ENCODE measurements at places on chromosomes 7 and 10.

DNA sequence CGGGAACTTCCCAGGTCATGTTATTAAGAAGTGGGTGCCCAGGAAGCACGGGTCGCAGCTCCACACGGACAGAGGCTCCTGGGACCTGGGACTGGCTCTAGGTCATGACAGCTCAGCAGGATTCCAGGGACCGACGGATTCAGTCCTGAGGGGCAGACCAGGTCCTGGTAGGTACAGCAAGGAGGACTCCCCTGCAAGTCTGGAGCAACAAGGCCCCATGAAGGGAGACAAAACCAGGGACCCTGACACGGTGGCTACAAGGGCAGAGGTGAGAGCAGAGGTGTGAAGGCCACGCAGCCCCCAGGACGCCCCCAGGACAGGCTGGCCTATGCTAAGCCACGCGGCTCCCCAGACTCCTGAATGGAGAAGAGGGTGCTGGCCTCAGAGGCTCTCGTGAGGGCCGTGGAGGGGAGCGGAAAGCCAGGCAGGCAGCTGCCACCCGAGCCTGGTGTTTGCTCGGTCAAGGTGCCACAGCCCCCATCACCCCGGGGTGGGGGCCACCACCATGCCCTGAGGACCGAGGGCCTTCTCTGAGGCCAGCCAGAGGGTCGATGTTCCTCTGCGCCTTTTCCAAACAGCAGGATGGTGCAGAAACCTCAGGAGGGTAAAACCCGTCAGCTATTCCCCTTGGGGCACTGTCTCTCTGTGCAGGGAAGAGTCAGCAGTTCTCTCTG is 348.9 kb downstream of the PTPRN2 start:
- DNase-seq, result no peak

- no peak for DNase-seq
Observed at GRCh38 chr7:146805082-146805481, 688.5 kb downstream of the CNTNAP2 start.

DNA sequence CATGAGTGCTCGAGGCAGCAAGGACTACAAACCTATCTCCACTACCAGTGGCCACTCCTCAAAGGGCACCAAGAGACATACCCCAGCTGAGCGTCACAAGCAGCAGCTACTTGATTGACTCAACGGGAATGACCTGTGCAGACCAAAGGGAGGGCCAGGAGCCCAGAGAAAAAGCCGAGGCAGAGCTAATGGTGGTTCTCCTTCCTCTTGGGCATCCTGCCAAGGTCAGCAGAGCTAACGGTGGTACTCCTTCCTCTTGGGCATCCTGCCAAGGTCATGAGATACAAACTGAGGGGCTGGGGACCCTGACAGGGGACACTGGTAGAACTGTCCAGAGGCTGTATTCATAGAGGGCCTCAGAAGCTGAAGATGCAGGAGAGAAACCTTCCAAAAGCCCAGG is 60.4 kb downstream of the FAM53B start:
- no peak for DNase-seq

GRCh38 chr7:149552799-149553198 is 55.2 kb upstream of the ZNF746 start:
- no peak for DNase-seq

- DNase-seq, result no peak
Observed at GRCh38 chr7:15751191-15751701, 64.8 kb upstream of the MEOX2 start.

- no peak for DNase-seq
Observed at GRCh38 chr10:111758593-111758992, 425.0 kb downstream of the GPAM start.

DNA sequence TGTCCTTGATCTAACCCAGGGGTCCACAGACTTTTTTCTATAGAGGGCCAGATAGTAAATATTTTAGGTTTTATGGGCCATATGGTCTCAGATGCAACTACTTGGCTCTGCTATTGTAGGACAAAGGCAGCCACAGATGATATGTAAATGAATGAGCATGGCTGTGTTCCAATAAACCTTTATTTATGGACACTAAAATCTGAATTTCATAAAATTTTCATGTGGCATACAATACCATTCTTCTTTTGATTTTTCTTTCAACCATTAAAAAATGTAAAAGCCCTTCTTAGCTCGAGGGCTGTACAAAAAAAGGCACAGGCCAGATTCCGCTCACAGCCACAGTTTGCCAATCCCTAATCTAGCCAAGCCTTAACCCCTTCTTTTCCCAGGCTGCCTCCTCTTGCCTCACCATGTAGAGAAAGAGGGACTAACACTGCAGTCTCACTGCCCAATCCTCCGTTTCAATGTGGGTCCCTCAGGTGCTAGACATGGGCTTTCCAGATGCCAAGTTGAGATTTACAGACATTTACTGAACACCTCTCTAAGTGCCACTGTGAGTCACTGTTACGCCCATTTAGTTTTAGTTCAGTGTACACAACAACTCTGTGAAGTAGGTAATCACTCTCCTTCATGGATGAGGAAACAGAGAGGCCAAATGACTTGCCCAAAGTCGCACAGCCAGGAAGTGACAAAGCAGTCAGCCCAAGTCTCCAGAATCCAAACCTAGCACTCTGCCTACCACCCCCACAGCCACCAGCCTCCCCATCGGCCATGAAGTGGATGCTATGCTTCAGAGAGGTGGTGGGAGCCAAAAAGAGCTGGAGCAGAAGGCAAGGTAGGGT is 132.6 kb upstream of the PDLIM1 start:
- DNase-seq, result no peak

GRCh38 chr10:63806330-63806729 is 285.1 kb downstream of the REEP3 start:
- no peak for DNase-seq

DNA sequence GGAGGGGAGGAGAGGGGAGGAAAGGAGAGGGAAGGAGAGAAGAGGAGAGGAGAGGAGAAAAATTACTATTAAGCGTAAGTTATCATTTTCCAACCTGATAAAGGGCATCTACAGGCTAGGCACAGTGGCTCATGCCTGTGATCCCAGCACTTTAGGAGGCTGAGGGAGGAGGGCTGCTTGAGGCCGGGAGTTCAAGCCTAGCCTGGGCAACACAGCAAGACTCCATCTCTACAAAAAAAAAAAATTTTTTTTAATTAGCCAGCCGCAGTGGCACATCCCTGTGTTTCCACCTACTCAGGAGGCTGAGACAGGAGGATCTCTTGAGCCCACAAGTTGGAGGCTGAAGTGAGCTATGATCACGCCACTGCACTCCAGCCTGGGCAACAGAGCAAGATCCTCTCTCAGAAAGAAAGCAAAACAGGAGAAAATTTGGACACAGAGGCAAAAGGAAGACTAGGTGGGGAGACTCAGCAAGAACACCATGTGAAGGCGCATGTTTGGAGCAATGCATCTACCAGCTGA is 35.2 kb upstream of the GTF2I start:
- DNase-seq, result no peak

DNA sequence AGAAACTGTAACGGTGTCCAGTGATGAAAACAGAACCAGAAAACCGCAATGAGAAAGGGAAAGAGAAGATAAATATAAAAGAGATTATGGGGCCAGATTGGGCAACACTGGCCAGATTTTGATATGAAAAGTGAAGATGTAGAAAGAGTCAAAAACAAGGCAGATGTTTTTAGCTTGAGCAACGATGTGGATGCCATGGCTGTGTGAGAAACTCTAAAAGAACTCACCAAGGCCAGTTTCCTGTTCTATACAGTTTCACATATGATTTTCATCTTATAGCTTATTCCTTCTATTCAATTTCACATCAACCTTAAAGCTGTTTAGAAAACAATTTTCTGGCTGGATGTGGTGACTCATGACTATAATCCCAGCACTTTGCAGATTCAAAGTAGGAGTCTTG is 36.3 kb downstream of the CSTF2T start:
- no peak for DNase-seq

GRCh38 chr7:155162422-155162821 is 92.3 kb downstream of the HTR5A start:
- no peak for DNase-seq

DNA sequence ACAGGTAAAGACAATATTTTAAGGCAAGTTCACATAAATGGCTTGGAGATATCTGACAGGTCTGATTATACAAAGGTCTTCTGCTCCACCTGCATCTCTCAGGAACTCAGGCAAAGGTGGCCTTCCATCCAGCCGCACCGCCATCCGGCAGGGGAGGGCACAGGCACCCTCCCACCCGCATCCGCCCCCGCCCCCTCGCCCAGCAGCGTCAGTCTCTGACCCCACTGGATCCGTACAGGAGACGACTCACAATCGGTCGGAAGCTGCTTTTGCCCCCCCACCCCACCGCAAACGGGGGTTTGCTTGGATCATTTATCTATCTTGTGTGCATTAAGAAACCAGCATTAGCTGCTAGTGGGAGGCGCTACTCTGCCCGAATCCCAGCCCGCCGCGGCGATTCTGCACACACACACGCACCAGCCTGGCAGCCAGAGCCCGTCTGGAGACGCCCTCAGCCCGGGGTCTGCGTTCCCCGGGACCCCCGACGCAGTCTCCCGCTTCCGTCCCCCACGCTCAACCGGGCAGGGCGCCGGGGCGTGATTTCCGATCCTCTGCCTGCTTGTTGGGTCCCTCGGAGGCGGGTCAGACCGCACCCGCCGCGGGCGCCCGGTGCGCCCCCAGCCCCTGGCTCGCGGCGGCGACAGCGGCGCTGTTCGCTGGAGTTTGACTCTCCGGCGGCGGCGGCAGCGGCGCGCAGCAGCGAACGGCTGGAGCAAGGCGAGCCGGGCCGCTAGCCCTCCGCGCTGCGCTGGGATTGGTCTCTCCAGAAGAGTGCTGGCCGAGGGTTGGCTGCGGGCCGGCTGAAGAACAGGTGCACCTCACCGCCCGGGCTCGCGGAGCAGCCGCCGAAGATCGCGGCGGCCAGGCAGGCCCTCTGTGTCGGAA is 820 bp upstream of the NRG3 start:
- peak; percentile 15 for DNase-seq

- no peak for DNase-seq
Observed at GRCh38 chr7:155731871-155732270, 80.4 kb downstream of the SHH start.

- DNase-seq, result peak; percentile 63
Observed at GRCh38 chr7:149773446-149774236, at the start of gene ZNF467. Gene ZNF467 (minus strand): TSS chr7:149773588. CDS start chr7:149771032, 2,556 bp downstream.

GRCh38 chr7:99013266-99014112 is 130.4 kb downstream of the SMURF1 start:
- DNase-seq, result no peak

GRCh38 chr10:106566873-106567272 is 597.6 kb downstream of the SORCS1 start:
- DNase-seq, result no peak

- no peak for DNase-seq
Observed at GRCh38 chr10:110758898-110759297, 112.8 kb upstream of the PDCD4 start.

- no peak for DNase-seq
Observed at GRCh38 chr7:120303105-120303504, 30.1 kb downstream of the KCND2 start.

- DNase-seq, result no peak
Observed at GRCh38 chr10:49353026-49353894, 42.6 kb downstream of the DRGX start.

DNA sequence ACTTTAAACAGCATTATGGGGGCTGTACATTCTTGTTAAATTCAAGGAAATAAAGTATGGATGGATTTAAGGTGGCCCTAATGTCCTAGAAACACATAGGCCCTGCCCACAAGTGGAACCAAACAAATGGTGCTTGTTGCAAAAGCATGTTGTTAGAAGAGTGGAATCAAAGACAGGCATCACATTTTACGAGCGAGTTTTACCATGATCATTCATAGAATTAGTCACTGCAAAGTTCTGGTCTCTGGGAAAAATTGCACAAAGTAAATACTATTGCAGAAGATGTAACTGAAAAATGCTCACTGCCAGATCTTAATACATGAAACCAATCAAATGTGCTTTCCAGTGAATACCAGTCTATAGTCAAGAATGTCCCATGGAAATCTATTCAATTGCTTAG is 677.1 kb downstream of the PARD3 start:
- DNase-seq, result no peak

- DNase-seq, result no peak
Observed at GRCh38 chr10:101826852-101827434, 8.7 kb upstream of the OGA start.

DNA sequence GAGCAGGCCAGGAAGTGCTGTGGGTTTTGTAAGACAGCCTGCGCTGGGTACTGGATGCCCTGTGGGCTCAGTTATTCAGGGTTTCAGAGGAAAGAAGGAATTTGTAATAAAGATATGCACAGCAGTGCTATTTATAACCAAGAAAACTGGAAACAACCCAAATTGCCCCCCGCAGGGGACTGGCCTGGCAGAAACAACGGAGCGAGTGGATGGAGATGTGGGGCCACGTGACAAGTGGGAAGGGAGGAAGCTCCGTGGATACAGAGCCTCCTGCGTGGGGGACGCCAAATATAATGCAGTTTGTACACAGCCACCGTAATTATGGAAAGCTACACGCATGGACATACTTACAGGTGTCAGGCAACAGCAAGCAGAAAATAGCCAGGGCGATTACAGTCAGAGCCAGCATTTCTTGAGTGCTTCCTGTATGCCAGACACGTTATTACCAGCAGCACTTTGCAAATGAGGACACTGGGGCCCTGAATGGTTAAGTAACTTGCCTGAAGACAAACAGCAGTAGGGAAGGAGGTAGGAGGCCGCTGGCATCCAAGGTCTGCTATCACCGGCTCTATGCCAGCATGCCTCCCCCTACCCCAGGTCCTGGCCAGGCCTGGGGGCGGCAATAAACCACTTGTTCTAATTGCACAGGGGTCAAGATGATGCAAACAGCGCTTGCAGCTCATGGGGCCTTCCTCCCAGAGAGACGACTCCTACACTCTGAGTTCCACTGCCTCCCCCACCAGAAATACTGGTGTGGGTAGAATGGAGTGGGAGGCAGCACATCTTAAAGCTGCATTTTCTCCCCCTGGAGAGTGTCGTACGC is 8.7 kb upstream of the CAMK2B start:
- DNase-seq, result no peak

GRCh38 chr10:73926152-73926764 is 15.3 kb downstream of the PLAU start:
- DNase-seq, result no peak

GRCh38 chr10:31808258-31809218 is 120.1 kb downstream of the ARHGAP12 start:
- DNase-seq, result peak; percentile 21

DNA sequence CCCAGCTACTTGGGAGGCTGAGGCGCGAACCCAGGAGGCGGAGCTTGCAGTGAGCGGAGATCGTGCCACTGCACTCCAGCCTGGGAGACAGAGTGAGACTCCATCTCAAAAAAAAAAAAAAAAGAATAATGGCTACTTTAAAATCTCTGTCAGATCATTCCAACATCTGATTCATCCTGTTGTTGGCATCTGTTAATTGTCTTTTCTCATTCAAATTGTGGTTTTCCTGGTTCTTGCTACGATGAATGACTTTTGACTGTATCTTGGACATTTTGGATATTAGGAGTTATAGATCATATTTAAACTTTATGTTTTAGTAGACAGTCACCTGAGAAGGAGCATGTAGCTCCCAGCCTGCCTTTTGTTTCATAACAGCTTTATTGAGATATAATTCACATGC is 8.5 kb downstream of the TPST1 start:
- no peak for DNase-seq

- no peak for DNase-seq
Observed at GRCh38 chr7:126303926-126304325, 948.8 kb downstream of the GRM8 start.

GRCh38 chr10:49606981-49607535 is 3.1 kb upstream of the SLC18A3 start:
- DNase-seq, result peak; percentile 60

- DNase-seq, result no peak
Observed at GRCh38 chr10:117736655-117737054, 194.1 kb downstream of the EMX2 start.

- DNase-seq, result no peak
Observed at GRCh38 chr7:98779800-98780587, 89.8 kb downstream of the TMEM130 start.

GRCh38 chr7:142855114-142855743 is 353 bp downstream of the EPHB6 start:
- DNase-seq, result no peak

All from activated T-cell treated with anti-CD3 and anti-CD28 coated beads, Interleukin-2, amount 50 U/mL, for 1 hour (primary cell).